Stimulated activated naive CD4-positive, alpha-beta T cell (primary cell): ENCODE measurements at places on chromosomes 2 and 18.

DNA sequence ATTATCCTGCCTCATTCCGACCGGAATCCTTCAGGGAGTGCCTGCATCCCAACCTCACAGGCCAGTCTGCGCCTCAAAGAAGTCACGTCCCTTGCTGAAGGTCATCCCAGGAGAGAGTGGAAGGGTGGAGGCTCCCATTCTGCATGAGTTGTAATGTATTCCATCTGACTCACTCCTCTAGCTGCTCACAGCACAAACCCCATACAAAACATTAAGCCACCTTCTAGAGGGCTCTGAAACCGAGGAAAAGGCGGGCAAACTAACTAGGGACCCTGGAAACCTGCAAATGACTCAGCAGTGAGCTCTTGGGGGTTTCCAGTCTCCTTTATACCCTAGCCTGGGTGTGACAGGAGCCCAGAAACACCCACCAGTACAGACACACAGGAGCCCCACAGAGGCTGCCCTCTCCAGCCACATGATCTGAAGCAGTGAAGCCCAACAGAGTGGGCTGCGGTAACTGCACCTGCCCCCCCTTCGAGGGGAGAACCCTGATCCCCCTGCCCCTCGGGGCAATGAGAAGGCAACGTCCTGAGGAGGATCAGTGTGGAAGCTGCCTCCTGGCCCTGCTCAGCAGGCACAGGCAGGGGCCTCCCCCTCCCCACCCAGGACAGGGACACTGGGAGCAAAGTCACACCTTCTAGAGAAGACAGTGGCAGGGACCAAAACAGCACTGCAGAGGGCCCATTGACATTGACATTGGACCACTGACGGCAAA, 69.3 kb upstream of the SNTG2 start:
- no peak for DNase-seq

DNA sequence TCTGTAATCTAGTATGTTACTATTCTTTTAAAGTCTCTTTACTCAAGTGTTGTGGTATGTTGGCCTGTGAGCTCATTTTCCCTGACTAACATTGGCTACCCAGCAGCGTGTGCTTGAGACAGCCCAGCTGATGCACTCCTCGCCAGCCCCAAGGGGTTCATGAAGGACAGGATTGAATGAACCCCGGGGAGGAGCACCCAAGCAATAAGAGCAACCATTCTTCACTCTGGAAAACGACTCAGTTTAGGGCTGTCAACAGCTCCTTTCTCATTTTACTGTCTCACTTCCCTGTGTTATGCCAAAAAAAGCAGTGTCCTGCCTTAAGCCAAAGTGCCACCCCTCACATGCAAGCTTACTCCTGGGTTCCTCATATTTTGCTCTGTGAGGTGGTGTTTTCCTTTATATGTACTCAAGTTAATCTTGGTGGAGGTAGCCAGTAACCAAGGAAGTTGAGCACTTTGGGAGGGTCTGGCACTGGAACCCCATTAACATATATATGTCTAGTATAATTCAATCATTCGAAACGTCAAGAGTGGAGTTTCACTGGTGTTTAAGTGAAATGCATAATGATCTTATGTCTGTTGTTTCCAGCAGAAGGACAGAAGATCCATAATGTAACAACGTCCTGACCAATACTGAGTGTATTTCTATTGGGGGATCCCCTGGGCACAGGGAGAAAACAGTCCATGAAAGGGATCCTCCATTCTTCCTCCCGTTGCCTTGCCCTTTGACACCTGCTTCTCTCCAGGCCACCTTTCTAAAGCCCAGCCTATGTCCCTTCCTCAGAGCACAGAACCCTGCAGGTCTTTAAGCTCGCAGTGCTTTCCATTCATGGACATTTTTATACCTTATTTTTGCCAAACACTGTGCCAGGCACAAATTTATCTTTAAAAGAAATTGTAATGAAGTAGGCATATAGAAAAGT, 43.2 kb downstream of the ATIC start:
- DNase-seq, result no peak

DNA sequence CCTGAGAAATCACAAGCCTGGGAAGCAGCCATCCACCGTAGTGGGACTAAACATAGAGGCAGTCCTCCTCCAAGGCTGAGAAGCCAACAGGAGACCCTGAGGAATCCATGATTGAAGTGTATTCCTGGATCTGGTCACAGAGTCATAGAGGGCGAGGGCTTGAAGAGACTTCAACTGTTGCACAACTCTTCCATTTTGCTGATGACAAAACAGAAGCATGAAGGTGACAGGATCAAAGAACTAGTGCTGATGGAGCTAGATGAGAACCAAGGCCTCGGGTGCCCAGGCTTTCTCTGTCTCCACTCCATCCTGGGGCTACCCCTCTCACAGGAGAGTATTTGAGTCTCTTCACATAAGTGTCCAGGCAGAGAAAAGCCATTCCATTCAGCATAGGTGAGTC, 30.1 kb upstream of the RAB27B start:
- no peak for DNase-seq

GRCh38 chr18:43786893-43787292, 509.6 kb upstream of the SYT4 start:
- DNase-seq, result no peak

DNA sequence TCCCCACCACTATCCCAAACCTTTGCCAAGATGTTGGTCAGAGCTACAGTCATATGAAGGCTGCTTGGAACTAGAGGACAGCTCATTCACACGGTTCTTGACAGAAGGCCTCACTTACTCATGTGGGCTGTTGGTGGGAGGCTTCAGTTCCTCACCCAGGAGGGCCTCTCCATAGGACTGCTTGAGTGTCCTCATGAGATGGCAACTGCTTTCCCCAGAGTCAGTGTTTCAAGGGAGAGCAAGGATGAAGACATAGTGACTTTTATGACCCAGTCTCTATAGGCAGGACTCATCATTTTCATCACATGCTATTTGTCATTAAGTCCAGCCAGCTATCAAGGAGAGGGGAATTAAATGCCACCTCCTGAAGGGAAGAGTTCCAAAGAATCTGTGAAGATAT, 33.4 kb upstream of the OLA1 start:
- DNase-seq, result no peak
